ENCODE measurements at places on chromosomes 2 and 18.

DNA sequence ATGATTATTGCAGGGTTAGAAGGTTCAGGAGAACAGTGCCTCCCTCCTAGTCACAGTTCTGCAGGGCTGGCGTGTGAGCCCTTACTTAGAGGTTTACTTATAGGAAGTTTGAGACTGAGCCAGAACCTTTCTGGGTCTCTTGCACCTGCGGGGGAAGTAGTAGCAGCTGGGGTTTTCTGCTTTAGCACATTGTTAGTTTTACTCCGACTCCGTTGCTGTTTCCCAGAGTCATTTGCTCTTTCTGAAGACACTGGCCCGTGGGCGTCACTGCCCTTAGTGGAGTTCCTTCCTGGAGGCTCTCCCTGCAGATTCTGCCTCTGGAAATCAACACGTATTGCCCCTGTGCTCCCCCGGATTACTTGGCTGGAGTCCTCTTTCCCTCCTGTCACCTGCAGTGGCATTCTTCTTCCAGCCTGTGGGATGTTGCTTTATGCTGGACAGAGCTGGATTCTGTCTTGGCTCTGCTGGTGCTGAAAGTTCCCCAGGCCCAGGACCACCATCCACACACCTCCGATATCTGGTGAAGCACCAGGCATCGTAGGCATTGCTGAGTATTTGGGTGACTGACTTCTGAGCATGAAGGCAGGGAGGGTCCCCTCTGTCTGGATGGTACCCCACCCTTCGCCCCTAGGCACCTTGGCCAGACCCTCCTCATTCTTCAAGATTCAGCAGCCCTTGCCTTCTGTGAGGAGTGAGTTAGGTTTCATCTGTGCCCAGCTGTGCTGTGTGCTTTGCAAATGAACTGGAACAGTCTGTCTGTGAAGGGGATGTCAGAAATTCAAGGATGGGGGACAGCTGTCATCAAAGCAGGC lies 51.7 kb downstream of the AGAP1 start:
- DNase-seq: no peak

DNA sequence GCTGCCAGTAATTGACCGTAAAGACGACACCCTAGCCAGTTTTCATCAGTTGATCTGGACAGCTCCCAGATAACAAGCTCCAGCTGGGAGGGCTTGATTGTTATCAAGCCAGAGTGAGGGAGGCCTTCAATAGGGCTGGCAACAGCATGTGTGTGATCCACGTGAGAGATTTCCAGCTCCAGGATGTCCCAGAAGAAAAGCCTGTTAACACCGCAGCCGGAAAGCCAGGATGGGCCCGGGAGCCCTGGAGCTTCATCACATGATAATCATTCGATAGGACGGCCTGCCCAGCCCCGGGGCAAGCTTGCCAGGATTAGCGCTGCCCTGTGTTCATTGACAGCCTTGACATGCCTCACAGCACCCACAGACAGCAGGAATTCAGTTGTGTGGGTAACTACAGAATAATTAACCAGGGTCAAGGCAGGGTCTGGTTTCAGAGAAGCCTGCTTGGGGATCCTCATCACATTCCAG lies 182.5 kb downstream of the C1D start:
- DNase-seq: no peak

DNA sequence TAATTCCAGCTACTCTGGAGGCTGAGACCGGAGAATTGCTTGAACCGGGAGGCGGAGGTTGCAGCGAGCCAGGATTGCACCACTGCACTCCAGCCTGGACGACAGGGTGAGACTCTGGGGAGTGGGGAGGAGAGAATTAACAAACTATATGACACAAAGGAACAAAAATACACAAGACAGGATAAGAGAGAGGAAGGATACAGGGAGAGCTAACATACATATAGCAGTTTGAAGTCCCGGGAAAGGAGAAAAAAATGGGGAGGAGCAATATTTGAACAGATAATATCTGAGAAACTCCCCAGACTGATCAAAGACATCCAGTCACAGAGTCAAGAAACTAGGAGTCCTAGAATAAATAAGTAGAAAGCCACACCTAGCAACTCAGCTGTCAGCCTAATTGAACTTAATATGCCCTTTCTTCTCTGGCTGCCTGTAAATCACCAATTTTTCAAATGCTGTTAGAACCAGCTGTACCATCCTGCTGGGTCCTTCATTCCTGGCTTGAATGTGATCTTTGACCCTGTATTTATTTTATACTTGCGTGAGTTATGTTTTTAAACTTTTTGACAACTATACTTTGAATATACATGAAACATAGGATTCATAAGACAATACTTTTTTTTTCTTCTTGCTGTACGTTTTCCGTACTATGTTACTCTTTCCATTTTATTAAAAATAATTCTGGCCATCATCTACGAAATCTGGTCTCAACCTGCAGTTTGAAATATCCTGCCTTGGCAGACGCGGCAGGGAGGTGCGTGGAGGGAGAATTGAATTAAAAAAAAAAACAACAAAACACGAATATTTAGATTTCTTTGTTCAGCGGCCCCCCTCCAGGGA lies 876 bp upstream of the CYP27A1 start:
- DNase-seq: no peak

- DNase-seq: no peak
Measured at GRCh38 chr2:3483986-3484960, 35.1 kb downstream of the ADI1 start.

DNA sequence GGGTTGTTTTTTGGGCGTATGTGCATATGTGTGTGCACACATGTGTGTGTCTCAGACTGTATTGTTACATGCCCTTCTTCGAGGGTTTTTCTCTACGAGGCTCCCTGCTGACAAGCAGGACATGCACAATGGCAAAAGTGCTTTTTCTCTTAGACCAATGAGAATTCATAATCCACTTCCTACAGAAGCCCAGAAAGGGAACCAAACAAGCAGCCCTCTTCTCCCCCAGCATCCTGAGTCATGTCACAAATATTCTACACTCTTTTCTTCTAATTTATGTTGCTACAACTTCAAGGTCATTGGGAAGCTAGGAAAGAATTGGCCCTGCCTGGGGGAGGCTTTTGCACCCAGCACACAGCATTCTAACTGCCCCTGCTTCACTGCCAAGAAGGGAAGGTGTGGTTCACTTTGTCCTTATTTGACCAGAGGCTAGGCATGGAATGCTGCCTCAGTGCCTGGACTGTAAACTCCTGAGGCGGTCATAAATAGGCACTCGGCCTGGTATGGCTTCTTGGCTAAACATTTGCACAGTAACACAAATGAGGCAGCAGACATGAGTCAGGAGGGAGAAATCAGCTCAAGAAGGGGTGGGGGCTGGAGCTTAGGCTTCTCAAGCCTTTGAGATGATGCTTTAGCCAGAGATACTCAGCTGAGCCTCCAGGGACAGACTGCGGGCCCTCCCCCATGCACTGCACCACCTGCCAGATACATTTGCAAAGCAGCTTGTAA lies 92.7 kb upstream of the KLF7 start:
- DNase-seq: no peak

All from stimulated activated CD4-positive, alpha-beta T cell treated with anti-CD3 and anti-CD28 coated beads, TNF-alpha, amount 100 ng/mL, for 1 hour (primary cell).